ENCODE measurements at places on chromosomes 7 and 10.

DNA sequence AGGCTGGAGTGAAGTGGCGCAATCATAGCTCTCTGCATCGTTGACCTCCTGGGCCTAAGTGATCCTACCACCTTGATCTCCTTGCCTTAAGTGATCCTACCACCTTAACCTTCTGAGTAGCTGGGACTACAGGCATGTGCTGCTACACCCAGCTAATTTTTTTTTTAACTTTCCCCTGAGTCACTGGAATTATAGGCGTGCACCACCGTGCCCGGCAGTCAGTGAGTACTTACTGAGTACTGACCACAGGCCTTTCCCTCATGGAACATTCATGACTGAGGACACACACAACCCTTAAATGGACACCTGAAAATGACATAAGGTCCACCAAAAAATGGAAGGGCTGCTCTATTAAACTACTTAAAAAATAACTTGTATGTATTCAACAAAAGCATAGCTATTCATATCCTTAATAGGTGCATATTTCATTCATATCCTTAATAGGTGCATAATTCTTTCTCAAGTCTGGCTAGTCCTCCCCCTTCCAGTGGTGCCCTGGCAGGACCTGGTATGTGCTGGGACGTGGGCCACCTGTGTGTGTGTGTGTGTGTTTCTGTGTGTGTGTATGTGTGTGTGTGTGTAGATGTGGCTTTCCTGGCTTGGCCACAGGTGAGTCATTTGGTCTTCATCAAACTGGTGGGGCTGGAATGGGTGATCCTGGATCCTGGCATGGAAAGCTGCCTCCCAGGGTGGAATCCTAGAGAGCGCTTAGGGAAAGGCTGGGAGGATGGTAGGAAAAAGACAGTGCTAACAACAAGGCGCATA lies 3.5 kb downstream of the FAM180A start:
- no peak for DNase-seq

DNA sequence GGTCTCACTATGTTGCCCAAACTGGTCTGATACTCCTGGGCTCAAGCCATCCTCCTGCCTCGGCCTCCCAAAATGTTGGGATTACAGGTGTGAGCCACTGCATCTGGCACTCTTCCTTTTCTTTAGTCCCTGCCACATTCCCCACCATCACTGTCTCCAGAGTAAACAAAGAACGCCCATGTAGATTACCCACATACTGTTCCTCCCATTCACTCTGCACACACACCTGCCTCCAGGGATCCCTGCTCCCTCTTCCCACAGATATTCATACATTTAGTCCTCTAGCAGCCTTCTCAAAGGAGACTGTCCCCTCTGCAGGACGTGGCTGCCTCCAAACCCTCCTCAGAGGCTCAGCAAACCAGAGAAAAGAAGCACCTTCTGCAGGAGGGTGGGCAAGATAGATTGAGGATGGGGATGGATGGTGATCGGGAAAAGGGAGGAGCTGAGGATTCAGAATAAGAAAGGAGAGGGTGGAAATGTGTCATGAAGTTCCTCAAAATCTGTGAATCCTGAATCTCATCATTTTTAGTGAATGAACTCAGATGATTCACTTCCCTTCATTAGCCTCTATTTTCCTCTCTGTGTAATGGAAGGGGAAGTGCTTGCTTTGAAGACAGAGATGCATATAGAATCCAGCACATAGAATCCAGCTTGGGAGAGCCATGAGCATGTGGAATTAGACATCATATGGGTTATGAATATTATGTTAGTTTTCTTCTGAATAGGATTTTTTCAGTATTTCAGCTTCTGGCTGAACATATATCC lies 5.5 kb upstream of the PLAU start:
- no peak for DNase-seq

DNA sequence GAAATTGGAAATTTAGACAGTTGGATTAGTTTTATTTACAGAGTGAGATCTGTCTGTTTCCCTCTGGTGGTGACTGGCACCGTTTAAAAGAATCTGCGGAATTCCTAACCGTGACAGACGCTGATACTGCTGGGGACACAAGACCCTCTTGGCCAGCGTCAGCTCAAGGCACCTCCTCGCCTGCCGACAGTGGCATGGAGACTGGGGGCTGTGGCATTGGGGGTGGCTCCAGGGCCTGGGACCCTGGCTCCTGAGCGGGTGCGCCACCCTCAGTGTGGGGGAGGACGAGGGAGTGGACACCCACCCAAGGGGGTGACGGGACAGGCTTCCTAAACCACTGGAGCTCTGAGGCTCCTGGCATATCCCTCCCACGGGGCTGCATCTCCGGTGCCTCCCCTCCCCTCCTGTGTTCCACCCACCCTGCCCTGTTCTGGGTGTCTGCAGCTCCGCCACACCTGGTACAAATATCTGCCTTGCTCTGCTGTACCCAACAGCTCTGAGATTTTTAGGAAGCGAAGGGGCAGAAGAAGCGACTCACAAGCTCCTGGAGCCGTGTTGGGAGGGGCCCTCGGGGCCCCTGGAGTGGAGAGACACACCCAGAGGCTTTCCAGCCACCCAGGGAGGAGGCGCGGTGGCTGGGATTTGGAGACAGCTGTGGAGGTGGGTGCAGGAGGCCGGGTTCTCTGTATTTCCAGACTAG lies 178.7 kb downstream of the DNAJB6 start:
- DNase-seq, result no peak

- no peak for DNase-seq
Observed at GRCh38 chr7:41869997-41870396, 167.1 kb upstream of the INHBA start.

DNA sequence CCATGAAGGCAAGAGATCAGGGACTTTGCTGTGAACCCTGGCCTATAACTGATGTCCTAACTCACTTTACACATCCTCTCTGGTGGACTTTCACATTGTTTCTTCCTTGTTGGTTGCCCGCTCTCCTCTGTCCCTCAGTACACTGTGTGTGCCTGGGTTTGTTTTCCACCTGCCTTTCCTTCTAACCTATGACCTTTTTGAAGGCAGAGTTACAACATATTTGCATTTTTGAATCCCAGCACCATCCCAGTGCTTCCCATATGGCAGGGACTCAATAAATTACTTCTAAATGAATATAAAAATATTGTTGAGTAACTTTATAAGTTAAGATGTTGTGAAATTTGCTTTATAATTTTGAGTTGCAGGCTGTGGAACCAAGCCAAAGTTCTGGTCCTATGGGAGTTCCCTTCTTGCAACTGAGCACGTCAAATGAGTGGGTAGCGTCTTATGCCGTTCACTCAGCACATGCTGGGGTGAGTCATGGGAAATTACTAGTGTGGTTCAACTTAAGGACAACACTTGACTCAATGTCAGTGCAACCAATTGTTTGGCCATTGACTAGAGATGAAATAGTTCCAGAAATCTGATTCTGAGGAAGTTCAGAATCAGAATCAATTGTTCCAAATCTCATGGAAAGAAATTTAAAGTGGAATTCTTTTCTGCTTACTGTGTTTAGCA lies 250.9 kb downstream of the TWIST1 start:
- DNase-seq, result no peak

All from CD4-positive, alpha-beta T cell treated with Interleukin-17A for 1 hour (primary cell).